Epithelial cell of proximal tubule (primary cell): ENCODE measurements at places on chromosomes 16 and 17. TPM values are rescaled to one million over a fixed set of nuclear protein-coding genes. Genes with fewer than 3 reads are reported as not detected.

GRCh38 chr16:69724981-69725479, 1.3 kb downstream of the NQO1 start:
- no peak for DNase-seq

DNA sequence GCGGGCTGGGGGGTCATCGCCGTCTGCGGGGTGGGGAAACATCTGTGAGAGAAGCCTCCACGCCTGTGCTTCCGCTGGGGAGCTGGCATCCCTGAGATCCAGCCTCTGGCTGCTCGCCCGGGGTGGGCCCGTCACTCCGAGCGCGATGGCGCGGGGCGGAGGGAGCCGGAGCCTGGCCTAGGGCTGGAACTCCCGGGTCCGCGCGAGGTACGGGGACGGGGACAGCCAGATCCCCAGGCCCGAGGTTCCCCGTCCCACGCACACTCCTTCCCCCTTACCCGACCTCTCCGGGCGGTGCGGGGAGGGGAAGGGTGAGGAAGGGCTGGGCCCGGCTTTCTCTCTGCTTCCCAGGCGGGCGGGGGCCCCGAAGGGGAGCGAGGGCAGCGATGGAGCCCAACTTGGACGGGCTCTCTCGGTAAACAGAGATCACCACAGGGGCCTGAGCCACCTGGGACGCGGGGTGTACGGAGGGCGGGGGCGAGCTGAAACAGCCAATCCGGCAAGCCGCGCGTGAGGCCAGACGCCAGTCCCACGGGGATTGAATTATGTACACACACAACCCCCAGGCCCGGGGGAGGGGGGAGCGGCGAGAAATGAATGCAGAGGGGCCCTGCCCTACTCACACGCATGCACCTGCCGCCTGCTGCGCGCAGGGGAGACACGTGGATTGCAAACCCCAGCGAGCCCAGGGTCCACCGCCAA, at the start of gene SLC16A11:
SLC16A11 (minus strand) TSS at position 596 of the 702 bp plus-strand sequence; CDS start at position 17, 579 bp downstream.
- no peak for DNase-seq

DNA sequence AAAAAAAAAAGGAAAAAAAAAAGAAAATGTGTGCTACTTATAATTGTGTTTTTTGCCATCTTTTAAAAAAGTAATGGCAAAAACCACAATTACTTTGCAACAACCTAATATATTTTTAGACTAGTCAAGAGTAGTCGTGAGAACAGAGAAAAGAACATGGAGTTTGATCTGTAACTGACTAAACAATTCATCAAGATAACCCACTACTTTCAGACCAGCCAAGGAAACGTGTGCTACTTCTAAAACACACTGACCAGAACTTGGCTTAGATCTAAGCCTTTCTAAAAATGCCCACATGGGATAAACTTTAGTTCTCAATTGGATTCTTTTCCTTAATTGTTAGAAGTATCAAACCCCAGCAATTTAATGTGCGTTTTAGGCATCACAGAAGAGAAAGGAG, 616 bp downstream of the PECAM1 start:
- no peak for DNase-seq

- DNase-seq = no peak
These were observed 37.8 kb downstream of the PIMREG start for GRCh38 chr17:6482105-6482455.

The MTMR4 gene
- total RNA-seq = 49.9 and 73.1 TPM in 2 replicates

DNA sequence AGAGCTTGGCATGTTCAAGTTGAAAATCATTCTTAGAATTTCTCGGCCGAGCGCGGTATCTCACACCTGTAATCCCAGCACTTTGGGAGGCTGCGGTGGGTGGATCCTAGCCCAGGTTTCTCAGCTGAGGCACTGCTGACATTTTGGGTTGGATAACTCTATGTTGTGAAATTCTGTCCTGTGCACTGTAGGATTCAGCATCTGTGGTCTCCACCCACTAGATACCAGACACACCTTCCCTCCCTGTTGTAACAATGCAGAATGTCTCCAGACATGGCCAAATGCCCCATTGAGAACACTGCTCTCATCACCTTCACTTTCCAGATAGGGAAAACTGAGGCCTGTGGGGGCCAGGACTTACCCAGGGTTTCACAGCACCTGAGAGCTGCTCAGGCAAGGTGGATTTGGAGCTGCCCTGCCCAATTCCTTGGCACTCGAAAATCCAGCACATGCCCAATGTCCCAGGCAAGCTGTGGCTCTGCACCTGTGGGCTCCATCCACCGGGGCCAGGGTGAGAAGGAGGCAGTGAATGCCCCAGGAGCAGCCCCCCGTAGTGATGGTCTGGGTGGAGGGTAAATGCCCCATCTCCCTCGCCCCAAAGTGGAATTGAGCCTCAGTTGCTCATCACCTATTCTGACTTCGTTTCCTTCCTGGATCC, 20.2 kb upstream of the TVP23A start:
- DNase-seq = no peak

DNA sequence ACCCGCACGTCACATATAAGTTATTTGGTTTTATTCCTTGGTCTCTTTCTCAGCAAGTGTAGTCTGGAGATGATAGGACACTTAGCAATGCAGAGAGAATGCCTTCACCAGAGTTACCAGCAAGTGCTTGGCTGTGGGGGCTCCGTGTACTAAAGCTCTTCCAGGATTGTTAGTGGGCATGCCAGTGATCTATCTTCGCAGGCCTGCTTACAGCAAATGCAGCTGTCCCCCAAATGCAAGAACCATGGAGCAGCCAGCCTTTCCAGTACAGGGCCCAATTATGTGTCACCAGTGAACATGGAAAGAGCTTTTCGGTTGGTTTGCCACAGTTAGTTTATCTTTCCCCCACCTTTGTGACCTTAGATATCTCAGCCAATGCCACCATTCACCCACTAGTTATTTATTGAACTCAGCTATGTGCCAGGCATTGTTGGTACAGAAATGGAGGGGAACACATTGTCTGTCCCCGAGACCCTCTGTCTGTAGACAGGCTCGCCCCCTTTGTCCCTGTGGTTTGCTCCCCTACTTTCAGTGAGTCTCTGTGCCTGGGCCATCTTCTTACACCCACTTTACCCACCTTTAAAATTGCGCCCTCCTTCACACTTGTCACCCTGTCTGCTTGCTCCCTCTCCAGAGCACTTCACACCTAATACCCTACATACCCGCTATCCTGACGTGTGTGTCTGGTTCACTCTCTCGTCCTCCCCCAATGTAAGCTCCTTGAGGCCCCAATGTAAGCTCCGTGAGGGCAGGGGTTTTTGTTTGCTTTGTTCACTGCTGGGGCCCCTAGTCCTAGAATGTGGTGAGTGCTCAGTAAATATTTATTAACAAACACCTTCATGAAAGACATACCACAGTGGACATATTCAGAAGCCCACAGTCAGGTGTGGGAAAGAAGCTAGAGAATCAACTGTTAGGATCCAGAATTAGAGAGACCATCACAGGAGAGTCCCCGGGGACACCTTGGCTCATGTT, 13.3 kb downstream of the USP10 start:
- DNase-seq = no peak
